CD4-positive, alpha-beta T cell treated with Interleukin-4 for 4 hours (primary cell): ENCODE measurements at places on chromosomes 5 and 9.

- no peak for DNase-seq
Measured at GRCh38 chr5:122704247-122705036, 70.4 kb upstream of the SNX2 start.

GRCh38 chr5:144187699-144188294 is 17.1 kb downstream of the KCTD16 start:
- peak; percentile 95 for DNase-seq

GRCh38 chr5:179306191-179307012 is 38.9 kb downstream of the ADAMTS2 start:
- DNase-seq, result no peak

GRCh38 chr9:14993901-14994554 is 83.8 kb upstream of the FREM1 start:
- DNase-seq, result peak; percentile 25

DNA sequence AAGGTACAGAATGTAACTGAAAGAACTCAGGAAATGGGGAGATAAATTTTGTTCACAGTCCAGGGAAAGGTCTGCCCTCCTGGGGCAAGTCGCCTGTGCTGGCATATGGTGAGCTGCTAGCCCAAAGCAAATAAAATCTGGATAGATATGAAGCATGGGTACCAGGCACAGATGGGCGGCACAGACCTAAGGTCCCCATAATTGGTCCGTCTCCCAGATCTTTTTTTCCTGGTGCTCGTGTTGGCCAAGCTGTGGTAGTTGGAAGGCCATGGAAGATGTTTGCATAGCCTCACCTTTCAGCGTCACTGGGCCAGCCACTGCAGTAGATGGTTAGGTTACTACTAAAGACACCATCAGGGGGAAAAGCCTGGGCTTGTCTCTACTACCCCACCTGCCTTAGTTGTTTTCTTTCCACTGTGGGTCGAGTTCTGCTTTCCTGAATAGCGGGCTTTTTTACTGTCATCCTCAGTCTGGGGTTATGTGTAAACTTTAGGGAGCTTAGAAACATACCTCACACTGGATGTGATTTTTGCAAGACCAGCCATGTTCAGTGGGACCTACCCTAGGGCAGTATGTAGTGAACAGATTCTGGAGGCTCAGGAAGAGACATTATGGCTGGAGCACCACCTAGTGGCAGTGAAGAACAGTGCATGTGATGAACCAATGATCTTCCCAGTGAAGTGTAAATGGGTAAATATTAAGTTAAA is 24.2 kb upstream of the GLRX start:
- DNase-seq, result peak; percentile 80

- DNase-seq, result no peak
Measured at GRCh38 chr5:59579101-59579823, 314.3 kb downstream of the PDE4D start.

DNA sequence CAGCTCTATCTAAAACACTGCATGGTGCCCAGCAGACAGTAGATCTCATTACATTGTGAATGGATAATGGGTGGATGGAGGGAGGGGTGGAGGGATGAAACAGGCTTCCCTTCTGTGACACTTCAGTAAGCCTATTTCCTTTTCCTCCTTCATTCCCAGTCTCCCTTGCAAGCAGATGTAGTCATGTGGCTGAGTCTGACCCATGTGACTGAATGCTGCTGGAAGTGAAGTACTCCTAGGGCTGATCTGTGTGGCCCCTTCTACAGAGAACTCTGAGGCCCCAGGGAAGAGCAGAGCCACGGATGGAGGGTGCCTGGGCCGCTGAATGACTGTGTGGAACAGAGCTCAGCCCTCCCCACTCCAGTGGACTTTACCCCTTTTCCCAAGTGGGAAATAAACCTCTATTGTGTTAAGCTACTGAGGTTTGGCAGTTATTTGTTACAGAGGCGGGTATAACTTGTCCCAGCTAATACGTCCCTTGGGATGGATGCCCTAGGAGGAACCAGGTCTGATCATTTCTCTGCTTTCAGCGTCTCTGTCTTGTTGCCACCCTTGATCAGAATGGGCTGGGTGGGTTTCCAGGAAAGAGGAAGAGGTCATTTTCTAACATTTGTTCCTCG is 176.1 kb upstream of the MVB12B start:
- no peak for DNase-seq

GRCh38 chr5:134136221-134136631 is 21.7 kb downstream of the TCF7 start:
- DNase-seq, result no peak

GRCh38 chr5:72744136-72744535 is 72.3 kb upstream of the TNPO1 start:
- DNase-seq, result no peak
